Nephron progenitor cell (in vitro differentiated cells): ENCODE measurements at places on chromosomes 16 and 17.

DNA sequence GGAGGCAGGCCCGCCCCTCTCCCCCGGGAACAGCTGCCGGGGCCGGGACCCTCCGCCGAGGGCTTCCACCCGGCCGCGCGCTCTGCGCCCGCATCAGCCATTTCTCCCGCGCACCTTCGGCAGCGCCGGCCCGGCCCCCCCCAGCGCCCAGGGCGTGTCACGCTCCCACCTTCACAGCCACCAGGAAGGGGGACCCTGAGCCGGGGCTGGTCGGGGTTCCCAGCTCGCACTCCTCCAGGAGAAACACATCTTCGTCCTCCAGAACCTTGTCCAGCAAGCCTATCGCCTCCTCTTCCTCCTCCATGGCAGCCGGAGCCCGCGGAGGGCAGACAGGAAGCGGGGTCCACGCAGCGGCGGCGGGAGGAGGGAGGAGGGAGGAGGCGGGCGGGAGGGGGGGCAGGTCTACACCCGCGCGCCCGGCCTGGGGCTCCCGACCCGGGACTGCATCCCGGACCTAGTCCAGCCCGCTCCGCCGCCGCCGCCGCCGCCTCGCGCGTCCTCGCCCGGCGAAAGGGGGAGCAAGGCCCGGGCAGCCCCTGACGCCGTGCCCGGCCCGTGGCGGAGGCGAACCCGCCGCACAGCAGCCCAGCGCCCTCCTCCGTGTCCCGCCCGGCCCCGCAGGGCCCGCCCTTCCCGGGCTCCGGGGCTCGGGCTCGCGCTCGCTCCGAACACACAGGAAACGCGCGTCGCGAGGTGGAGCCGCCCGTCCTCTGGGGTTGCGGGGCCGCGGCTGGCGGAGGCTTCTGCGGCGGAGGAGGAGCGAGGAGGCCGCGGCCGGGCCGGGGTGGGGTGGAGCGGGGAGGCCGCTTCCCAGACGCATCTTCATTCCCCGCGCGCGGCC lies 70.8 kb downstream of the ABR start:
- DNase-seq = peak; percentile 72

DNA sequence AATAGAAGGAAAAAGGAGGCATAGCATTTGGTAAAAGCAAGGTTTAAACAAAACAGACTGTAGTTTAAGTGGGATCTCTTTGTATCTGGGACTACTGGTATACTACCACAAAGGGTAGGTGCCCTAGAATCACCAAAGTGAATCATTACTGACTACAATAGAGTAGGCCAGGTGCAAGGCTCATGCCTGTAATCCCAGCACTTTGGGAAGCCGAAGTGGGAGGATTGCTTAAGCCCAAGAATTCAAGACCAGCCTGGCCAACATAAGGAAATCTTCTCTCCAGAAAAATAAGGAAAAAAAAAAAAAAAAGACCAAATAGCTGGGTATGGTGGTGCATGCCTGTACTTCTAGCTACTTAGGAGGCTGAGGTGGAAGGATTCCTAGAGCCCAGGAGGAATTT lies 60.8 kb upstream of the CORO6 start:
- DNase-seq = no peak

DNA sequence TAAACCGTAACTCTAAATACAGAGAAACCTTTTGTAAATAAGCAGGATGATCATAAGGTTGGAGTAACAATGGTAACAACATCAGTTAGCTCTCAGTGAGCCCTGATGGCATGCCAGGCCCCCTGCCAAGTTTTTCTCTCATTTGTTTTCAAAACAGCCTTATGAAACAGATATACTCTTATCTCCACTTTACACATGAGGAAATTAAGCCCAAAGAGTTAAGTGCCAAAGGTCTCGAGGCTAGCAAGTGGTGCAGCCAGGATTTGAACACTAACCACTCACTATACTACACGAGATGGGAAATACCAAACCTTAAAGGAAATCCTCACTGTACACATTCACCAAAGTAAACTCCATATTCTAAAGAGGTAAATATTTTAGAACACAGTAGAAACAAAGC lies 15.0 kb downstream of the USP31 start:
- DNase-seq = no peak

- peak; percentile 61 for DNase-seq
Measured at GRCh38 chr17:77140878-77141767, at the start of gene SEC14L1. Gene SEC14L1, plus strand, starts transcription at chr17:77140969. Its CDS starts 2,628 bp downstream, at chr17:77143597.

GRCh38 chr17:60079401-60080243 lies 901 bp upstream of the HEATR6 start:
- DNase-seq = no peak

- no peak for DNase-seq
Measured at GRCh38 chr16:8402981-8403843, 187.1 kb downstream of the TMEM114 start.

GRCh38 chr16:9040800-9041412 lies 50.5 kb upstream of the HAPSTR1 start:
- no peak for DNase-seq

- no peak for DNase-seq
Measured at GRCh38 chr16:11224894-11225676, 30.9 kb downstream of the SOCS1 start.

DNA sequence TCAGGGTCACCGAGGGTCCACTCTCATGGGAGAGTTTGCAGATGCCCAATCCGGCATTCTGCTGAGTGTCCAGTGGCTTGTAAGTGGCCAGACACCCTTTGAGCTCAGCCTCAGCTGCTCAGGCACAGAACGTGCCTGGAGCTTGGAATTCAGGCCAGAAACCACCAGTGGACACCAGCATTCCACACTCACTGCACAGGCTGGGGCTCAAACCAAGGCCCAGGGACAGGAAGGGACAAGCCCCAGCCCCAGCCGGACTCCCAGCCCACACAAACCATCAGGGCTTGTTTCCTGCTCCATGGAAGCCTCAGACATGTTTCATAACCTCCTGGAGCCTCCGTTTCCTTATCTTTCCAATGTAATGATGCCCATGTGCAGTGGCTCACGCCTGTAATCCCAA lies 5.0 kb upstream of the NPRL3 start:
- DNase-seq = no peak

GRCh38 chr17:29451121-29451742 lies 61.1 kb downstream of the TAOK1 start:
- no peak for DNase-seq

GRCh38 chr17:55420776-55421178 lies 858 bp downstream of the MMD start:
- peak; percentile 51 for DNase-seq

GRCh38 chr17:79002291-79002690 lies 7.3 kb downstream of the CANT1 start:
- DNase-seq = no peak

GRCh38 chr16:4410335-4411075 lies 5.9 kb downstream of the CORO7 start:
- DNase-seq = no peak

GRCh38 chr17:59254742-59255141 lies 34.4 kb downstream of the GDPD1 start:
- no peak for DNase-seq

- peak; percentile 45 for DNase-seq
Measured at GRCh38 chr17:17540278-17540906, 44.2 kb upstream of the RASD1 start.

- DNase-seq = no peak
Measured at GRCh38 chr16:89491974-89492687, 1.8 kb upstream of the ANKRD11 start.

- DNase-seq = no peak
Measured at GRCh38 chr17:58032691-58033415, 25.8 kb upstream of the SRSF1 start.

GRCh38 chr17:66135219-66135618 lies 56.7 kb downstream of the CEP112 start:
- no peak for DNase-seq

GRCh38 chr17:45436625-45437464 lies 4.2 kb upstream of the ARHGAP27 start:
- no peak for DNase-seq

DNA sequence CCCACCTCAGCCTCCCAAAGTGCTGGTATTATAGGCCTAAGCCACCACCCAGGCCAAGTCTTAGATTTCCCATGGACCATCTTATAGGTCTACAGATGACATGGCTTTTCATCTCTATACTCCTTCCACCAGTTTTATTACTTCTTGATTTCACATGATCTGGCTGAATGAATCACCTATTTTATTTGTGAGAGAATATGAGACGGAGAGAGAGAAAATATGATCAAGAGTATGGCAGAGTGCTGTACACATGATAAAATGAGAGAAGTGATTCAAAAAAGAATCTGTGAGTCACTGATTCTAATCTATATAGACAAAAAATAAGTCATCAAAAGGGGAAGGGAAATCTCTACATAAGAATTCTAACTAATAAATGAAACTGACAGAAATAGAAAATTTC lies 13.7 kb downstream of the ACSM1 start:
- DNase-seq = no peak

GRCh38 chr16:19822533-19822932 lies 62.1 kb downstream of the GPRC5B start:
- no peak for DNase-seq

GRCh38 chr17:28811651-28812090 lies 30.9 kb downstream of the FAM222B start:
- DNase-seq = no peak

DNA sequence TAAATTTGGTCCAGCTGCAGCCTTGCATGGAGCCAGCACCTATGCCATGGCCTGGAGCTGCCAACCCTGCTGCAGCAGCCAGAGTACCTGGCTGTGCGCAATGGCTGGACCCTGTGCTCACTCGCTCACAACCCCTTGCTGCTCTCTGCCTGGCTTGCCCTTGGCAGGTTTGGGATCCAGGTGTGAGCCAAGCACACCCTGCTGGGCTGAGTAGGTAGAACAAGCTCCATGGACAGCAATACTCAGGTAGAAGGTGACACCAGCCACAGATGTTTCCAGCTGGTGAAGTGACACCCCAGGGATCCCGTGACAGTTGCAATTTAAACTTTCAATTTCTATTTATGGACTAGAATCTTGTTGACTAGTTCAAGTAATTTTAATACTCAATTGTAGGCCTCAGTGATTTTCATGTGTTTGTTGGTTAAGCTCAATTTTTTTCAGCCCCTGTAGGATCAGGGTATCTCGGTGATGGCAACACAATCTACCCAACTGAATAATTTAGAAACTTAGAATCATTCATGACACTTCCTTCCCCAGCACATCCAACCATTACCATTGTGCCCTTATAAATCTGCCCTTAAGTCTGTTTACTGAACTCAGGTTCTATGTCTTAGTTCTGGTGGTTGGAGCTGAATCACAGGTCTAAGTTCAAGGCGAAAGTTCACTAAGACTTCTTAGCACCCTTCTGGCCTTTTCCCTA lies 480.0 kb downstream of the PMP22 start:
- DNase-seq = no peak

- no peak for DNase-seq
Measured at GRCh38 chr17:72890711-72891110, 201.8 kb downstream of the SLC39A11 start.

DNA sequence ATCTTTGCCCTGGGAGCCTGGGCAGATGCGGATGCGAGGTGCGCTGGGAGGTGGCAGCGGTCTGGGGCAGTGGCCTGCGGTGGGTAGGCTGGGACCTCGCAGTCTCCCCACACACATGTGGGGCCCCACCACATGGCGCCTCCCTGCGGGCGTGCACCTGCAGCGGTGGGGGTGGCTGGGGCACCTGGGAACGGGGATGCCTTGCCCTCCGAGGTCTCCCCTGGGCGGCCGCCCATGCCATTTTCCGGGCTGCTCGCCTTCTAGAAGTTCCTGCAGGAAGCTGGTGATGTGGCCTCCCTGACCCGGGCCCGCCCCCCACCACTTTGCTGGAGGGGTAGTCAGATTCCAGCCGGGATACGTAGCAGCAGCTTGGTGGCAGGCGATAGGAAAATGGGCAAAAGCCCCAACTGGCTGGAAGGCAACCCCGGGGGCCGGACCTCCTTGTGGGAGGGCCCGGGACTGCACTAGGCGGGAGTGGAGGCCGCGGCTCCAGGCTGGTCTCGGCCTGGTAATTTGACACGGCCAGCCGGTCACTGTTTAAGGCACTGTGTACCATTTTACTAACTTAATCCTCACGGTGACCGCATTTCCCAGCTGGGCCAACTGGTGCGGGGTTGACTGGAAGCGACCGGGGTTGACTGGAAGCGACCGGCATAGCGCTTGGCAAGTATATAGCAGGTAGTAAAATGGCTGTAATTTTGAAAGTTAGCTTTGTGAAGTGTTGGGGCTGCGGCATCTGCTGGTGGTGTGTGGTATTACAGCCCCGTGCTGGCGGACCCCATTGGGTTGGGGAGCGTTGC lies 38.5 kb downstream of the IGF2BP1 start:
- peak; percentile 80 for DNase-seq

DNA sequence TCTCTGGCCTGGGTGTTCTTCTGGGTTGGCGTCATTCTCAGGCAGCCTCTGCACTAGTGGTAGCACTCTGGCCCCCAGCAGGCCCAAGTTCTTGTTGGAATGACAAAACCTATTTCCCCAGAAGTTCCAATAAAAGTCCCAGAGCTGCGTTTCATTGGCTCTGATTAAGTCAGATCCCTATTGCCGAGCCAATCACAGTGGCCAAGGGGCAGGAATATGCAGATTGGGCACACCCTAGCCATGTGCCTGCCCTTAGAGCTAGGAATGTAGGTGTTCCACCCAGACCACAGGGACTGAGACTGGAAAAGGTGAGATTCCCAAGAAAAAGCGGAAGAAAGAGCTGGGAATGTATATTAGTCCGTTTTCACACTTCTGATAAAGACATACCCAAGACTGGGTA lies 44.9 kb upstream of the POLR3E start:
- no peak for DNase-seq

- no peak for DNase-seq
Measured at GRCh38 chr17:49381033-49381432, 19.0 kb upstream of the ZNF652 start.

DNA sequence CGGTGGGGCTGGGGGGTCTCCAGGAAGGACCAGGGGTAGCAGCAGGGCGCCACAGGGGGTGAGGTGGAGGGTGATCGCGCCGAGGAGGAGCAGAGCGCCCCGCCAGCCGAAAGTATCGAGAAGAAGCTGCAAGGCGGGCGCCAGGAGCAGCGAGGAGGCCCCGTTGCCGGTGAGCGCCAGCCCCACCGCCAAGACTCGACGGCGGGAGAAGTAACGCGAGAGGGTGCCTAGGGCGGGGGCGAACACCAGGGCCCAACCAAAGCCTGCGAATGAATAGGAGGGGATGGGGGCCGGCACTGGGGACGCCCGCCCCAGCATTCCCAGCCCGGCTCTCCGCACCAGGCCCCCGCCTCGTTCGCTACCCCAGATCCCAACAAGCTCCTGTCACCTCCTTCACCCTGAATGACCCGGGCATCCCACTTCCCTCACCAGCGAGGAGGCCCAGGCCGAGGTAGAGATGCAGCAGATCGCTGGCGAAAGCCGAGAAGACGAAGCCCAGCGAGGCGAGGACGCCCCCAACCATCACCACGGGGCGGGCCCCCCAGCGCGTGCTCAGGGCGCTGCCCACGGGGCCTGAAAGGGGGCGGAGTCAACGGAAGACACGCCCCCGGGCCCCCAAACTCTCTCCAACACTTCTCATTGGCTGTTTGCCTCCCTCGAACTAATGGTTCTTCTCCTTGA lies 1.3 kb downstream of the SLC16A11 start:
- DNase-seq = peak; percentile 44

GRCh38 chr17:32553168-32553567 lies 66.4 kb downstream of the CDK5R1 start:
- DNase-seq = no peak
